Transverse colon (tissue), 4 donors: ENCODE measurements at places on chromosomes 13 and 19. TPM values are rescaled to one million over a fixed set of nuclear protein-coding genes. Genes with fewer than 3 reads are reported as not detected.

DNA sequence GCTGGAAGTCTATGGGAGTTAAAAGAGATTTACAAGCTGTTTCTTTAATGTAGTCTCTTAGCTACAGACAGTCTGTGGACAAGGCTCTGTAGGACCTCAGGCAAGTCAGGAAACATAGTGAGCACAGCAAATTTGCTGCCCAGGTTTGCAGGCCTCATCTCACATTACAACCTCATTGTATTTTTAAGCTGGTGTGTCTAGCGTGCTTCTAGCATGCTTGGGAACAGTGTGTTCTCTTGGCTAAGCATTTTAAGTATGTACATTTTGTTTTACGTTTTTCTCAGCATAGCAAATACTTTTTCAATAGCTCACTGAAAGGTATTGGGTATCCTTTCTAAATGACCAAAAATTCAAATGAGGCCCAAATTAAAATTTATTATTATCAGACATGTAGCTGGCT, 113.2 kb downstream of the STARD13 start:
- no peak for DNase-seq
- no peaks in the 10 kb centered on the region for H3K27me3 ChIP-seq
- no peak overlapping the region for H3K4me3 ChIP-seq
- H3K4me1 ChIP-seq, result peaks cover 23% of the 10 kb centered on the region
- peak overlapping the region; percentile 9 for H3K27ac ChIP-seq

ADGRE3 gene
- not detected for total RNA-seq

GRCh38 chr13:43094901-43095300, 71.5 kb downstream of the DNAJC15 start:
- peaks cover 17% of the 10 kb centered on the region for H3K4me1 ChIP-seq
- H3K27ac ChIP-seq, result no peak overlapping the region
- H3K27me3 ChIP-seq, result no peaks in the 10 kb centered on the region
- DNase-seq, result no peak
- no peak overlapping the region for H3K4me3 ChIP-seq
- H3K36me3 ChIP-seq, result no peaks in the 10 kb centered on the region

VASP gene
- 206 TPM for total RNA-seq

DNA sequence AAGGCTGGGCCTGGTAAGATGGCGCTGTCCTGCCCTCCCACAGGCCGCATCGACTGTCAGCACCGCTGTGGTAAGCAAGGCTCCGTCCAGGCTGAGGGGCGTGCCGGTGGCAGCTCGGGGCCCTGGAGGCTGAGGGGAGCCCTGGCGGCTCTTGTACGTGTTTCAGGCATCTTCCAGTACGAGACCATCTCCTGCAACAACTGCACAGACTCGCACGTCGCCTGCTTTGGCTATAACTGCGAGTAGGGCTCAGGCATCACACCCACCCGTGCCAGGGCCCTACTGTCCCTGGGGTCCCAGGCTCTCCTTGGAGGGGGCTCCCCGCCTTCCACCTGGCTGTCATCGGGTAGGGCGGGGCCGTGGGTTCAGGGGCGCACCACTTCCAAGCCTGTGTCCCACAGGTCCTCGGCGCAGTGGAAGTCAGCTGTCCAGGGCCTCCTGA, 1.2 kb downstream of the IZUMO4 start:
- H3K4me1 ChIP-seq, result peaks cover 37% of the 10 kb centered on the region
- no peak overlapping the region for H3K4me3 ChIP-seq
- DNase-seq, result no peak
- no peak overlapping the region for H3K27ac ChIP-seq
- H3K27me3 ChIP-seq, result no peaks in the 10 kb centered on the region

TMEM86B gene
- 2.0 TPM for total RNA-seq

GRCh38 chr13:75485286-75486062, 3.5 kb upstream of the TBC1D4 start:
- H3K36me3 ChIP-seq, result no peaks in the 10 kb centered on the region
- H3K27me3 ChIP-seq, result peaks cover 9% of the 10 kb centered on the region
- no peak overlapping the region for H3K4me3 ChIP-seq
- no peak for DNase-seq
- no peak overlapping the region for H3K27ac ChIP-seq

IZUMO2 gene
- not detected for total RNA-seq

DNA sequence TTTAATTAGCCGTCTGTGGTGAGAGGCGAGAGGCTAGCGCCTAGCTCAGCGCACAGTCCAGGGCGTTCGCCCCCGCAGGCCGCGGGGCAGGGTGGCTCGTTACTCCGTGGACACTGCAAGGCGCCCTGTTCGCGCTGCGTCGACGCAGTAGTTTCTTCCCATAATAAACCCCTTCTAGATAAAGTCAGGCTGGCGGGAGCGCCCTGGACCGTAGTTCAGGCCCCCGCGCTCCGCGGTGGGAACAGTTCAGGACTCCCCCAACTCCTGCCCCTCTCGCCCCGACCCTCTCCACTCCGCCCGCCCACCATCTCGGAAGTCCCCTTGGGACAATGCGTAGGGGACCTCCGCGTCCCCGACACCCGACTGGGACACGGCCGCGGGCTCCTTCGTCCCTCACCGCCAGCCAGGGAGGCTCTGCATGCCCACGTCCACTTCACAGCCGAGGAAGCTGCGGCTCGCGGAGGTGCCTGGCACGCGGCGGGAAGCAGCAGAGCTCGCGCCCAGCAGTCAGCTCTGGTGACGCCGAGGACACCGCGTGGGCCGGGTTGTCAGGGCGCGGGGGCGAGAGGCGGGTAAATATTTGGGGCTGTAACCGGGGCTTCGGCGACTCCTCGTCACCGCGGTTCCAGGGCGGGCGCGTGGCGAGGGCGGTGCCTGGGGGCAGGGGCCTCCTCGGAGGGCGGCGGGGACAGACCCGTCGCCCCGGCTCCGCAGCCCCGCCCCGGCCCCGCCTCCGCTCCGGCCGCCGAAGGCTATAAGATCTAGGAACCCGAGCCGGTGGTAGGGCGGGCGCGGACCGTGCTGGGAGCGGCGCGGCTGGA, at the start of gene RGCC:
Gene RGCC, plus strand, starts transcription at position 783 of the 821 bp plus-strand sequence. CDS start 158 bp downstream, outside the sequence.
- H3K36me3 ChIP-seq, result no peaks in the 10 kb centered on the region
- H3K27ac ChIP-seq, result peak within 1 kb of the TSS; percentile 59
- H3K27me3 ChIP-seq, result peaks cover 42% of the 10 kb centered on the region
- peaks cover 24% of the 10 kb centered on the region for H3K4me1 ChIP-seq
- peak; percentile 82 for DNase-seq

BLOC1S3 gene
- 9.0 TPM for total RNA-seq

GRCh38 chr19:13002166-13002898, 7.1 kb downstream of the NFIX start:
- H3K4me3 ChIP-seq, result peak overlapping the region; percentile 34
- H3K4me1 ChIP-seq, result peaks cover 56% of the 10 kb centered on the region
- H3K27me3 ChIP-seq, result no peaks in the 10 kb centered on the region
- DNase-seq, result peak; percentile 52
- peak overlapping the region; percentile 79 for H3K27ac ChIP-seq

LYPD5 gene
- total RNA-seq, result 2.1 TPM

GRK1 gene
- not detected for total RNA-seq
